ENCODE measurements at places on chromosomes 5 and 9.

DNA sequence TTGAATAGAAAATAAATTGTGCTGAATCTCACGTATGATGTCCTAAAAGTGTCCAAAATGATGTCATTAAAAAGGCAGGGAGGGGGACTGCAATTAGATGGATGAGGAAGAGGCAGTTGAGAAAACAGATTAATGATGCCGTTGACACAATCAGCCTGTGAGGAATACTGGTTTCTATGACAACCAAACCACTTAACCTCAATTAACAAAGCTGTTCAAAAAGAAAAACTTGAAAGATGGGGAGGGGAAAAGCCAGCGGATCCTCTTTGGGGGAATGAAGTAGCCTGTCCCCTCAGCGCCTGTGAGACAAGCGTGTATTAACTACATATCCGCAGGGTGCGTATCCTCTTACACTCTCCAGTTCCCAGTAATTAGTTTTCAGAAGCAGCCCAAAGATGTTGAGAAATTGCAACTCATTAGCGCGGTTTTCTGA is 160.7 kb downstream of the TTC39B start:
- DNase-seq = no peak

GRCh38 chr5:72380492-72381274 is 60.5 kb downstream of the PTCD2 start:
- DNase-seq = no peak

- DNase-seq = no peak
Measured at GRCh38 chr9:5002811-5003210, 17.7 kb downstream of the JAK2 start.

- DNase-seq = no peak
Measured at GRCh38 chr9:4547016-4547415, 56.7 kb downstream of the SLC1A1 start.

DNA sequence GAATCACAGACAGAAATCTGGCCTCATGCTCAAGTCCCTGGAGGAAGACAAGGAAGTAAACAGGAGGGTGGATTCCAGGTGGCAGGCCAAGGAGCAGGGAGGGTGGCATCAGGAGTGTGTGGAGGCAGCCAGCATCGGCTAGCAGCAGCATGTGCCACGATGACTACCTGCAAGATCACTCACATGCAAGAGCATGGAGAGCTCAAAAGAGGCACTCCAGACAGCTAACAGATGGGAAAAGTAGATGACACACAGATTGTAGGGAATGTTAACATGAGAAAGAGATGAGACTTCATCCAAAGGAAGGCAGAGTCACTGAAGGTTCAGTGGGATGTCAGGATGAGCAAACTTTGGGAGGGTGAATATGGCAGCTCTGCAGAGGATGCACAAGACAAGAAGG is 104.3 kb downstream of the SEMA5A start:
- no peak for DNase-seq

DNA sequence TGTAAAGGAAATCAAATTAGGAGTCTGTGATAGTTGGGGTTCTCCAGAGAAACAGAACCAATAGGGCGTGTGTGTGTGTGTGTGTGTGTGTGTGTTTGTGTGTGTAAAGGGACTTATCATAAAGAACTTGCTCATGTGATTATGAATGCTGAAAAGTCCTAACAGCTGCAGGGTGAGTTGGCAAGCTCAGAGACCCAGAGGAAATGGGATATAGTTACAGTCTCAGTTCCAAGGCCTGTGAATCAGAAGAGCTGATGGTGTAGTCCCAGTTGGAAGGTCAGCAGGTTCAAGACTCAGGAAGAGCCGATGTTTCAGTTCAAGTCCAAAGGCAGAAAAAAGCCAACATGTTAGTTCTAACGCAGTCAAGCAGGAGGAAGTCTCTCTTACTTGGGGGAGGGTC is 214.2 kb downstream of the ELAVL2 start:
- no peak for DNase-seq

Measured in hematopoietic multipotent progenitor cell treated with erythropoietin and hydrocortisone succinate and interleukin-3 and kit ligand, for 15 days (in vitro differentiated cells).